Aorta (tissue), 5 donors: ENCODE measurements at places on chromosomes 12 and 14.

DNA sequence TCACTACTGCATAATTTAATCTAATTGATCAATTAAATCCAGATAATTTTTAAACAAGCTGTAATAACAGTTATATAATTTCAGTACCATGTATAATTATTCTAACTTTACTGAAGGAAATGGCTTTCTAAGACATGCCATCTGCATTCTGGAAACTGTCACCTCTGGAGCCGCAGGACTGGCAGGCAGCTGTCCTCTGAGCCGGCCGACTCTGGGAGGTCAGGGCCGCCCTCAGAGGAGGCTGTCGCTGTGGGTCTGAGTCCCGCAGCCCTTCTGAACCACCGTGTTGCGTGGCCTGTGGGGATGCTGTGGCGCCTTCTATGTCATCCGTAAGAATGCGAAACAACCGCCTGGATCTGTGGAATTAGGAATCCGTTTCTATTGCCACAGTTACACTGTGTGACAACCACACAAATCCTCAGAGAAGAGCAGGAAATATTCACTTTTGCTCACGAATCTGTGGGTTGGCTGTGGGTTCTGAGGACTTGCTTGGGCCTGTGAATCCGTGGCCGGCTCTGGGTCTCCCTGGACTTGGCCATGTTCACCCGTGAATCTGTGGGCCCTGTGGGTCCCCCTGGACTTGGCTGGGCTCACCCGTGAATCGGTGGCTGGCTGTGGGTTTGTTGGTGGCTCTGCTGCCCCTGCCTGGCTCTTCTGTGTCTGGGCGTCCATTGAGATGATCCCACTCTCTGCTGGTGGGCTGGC, 17.2 kb upstream of the GALNT9 start:
- DNase-seq: no peak

- DNase-seq: peak; percentile 64
These were observed 53.7 kb downstream of the APAF1 start for GRCh38 chr12:98698603-98699463.

DNA sequence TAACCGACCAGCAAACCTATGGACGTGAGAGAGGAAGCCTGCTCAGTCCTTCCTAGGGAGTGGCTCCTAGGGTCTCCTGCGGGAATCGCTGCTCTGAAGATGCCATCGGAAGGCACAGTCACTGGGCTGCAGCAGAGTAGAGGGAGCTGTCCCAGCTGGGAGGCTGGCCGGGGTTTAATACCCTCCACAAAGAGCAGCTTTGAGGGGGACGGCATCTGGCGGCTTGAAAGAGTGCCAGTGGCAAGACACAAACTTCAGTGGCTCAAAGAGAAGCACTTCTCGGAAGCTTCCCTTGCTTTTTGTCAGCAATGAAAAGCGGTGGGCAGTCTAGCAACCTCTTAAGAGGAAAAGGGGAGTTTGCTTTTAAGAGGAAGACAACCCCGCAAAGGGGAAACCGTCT, 114.6 kb downstream of the TMEM132C start:
- DNase-seq: no peak

DNA sequence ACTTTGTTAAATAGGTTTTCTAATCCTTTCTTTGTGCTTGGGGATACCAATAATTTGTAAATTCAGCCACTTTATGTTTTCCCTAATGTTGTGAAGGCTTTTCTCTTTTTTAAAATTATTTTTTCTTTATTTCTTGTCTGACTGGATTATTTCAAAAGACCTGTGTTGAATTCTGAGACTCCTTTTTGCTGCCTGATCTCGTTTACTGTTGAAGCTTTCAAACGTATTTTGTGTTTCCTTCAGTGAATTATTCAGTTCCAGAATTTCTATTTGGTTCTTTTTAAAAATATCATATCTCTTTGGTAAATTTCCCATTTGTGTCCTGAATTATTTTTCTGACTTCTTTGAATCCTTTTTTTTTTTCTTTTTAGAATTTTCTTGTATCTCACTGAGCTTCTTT, 241.6 kb downstream of the LRIG3 start:
- no peak for DNase-seq

- DNase-seq: no peak
These were observed 389.1 kb downstream of the AACS start for GRCh38 chr12:125454291-125454690.
